ENCODE measurements at places on chromosomes 3 and 15.
A peak's percentile ranks its signal among the peaks of the same experiment; 100 is the strongest.

DNA sequence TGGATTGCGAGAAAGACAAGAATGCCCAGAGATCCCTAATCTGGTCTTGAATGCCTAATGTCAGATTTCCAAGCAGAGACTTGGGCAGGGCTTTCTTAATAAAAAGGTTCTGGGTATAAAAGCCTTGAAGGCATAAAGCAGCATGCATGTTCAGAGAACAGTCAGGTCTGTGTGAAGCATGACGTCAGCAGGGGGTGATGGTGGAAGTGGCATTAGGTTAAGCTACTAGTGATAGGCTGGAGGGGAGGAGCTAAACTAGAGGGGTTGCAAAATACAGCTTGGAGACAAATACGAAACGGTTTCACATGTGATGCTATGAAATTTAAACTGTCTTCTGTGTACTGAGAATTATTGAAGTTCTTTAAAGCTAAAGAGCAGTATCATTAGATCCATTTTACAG, 125.6 kb downstream of the VPS8 start:
- no peak for DNase-seq

DNA sequence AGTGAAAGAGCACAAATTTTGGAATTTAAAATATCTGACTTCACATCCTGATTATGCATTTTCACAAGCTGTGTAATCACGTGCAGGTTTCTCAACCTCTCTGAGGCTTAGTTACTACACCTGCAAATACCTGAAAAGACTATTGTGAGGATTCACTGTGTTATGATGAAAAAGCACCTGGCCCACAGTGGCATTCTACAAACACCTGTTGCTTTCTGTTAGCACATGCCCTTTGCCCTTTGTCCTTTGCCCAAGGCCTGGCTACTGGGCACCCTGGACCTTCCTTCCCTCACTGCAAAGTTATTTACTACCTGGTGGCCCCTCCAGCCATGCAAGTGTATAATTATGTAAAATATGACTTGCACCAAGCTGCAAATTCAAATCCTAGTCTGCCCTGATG, 227.5 kb downstream of the CADPS start:
- DNase-seq, result no peak

DNA sequence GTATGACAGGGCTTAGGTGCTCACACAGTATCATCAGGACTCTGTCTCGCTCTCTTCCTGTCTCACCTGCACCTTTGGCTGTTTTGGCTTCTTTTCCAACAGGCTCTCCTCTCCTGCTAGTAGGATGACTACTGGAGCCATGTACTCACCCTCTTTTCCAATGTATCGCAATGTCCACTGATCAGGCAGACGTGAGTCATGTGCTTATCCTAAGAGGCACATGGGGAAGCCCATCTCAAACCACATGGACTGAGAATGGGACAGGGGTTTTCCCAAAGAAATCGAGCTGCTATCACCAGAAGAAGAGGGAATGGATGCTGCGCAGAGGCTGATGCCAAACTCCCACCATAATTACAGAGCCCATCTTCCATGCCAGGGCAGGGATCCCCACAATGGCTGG, 180.6 kb downstream of the IL5RA start:
- no peak for DNase-seq

DNA sequence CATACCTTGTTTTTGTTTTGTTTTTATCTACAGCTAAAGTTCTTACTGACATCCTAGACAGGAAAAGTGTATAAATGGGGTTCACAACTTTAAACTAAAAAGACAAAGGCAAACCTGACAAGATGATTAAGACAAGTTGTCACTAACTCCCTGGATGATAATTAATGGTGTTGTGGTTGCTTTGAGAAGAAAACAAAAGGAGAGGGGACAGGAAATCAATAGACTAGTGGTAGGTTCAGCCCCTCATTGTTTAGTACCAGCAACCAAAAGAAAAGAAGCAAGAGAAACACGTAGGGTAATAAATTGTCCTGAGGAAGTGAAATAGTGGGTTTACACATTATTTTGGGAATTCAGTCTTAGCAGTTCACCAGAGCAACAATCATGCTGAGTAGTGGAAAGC, 78.8 kb downstream of the BFSP2 start:
- no peak for DNase-seq

- DNase-seq, result no peak
These were observed 79.2 kb upstream of the ABHD17C start for GRCh38 chr15:80615783-80616391.

GRCh38 chr3:101690972-101691371, 4.5 kb upstream of the RPL24 start:
- no peak for DNase-seq

GRCh38 chr3:148532326-148532725, 165.4 kb upstream of the AGTR1 start:
- DNase-seq, result no peak

DNA sequence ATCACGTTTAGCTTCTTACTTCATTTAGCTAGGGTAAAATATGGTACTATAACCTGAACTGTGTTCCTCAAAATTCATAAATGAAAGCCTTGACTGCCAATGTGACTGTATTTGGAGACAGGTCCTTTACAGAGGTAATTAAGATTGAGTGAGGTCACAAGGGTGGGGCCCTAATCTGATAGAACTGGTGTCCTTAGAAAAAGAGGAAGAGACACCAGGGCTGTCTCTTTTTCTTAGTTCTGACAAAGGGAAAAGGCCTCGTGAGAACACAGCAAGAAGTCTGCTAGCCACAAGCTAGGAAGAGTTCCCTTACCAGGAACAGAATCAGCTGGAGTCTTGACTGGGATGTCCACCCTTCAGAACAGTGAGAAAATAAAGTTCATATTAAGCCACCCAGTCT, 162.7 kb downstream of the GMNC start:
- no peak for DNase-seq

DNA sequence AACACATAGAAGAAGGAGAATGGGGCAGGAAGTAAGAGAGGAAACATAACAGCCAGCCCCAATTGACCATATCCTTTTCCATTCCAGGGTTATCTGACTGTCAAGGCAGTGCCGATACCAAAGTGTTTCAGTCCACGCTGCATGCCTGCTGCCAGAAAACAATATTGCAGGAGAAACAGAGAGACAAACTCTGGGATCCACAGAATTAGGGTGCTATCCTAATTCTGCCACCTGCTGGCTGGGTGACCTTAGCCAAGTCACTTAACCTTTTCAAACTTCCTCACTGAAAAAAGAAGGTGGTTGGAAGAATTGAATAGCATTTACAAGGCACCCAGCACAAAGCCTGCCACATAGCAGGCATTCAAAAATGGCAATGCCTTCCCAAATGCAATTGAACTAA, 32.0 kb downstream of the GLB1 start:
- DNase-seq, result peak; percentile 48

DNA sequence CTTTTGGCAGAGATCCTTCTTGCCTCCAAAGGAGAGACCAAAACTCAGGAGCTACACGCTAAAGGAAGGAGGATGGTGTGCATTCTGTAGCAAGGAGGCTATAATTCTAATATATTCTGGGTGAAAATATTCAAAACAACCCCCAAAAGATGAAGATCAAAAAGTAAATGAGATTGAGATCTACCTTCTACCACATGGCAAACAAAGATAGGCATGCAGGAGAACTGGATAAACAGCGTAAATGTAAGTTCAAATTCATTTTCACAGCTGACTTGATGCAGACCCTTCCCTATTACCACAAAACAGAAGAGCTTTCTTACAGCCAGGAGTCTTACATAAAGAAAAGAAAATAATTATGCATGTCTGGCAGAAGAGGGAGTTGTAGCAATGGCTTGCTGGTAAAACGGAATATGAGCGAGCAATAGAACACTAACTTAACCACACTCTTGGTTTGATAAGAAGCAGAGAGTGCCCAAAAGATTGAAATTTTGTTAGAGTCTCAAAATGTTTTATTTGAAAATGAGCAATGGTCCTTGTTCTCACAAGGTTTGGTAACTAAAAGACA, 272.7 kb downstream of the MECOM start:
- DNase-seq, result no peak

GRCh38 chr3:71881041-71881440, 96.1 kb upstream of the PROK2 start:
- DNase-seq, result no peak

- peak; percentile 23 for DNase-seq
These were observed 98.6 kb downstream of the FBLN2 start for GRCh38 chr3:13647298-13648059.

DNA sequence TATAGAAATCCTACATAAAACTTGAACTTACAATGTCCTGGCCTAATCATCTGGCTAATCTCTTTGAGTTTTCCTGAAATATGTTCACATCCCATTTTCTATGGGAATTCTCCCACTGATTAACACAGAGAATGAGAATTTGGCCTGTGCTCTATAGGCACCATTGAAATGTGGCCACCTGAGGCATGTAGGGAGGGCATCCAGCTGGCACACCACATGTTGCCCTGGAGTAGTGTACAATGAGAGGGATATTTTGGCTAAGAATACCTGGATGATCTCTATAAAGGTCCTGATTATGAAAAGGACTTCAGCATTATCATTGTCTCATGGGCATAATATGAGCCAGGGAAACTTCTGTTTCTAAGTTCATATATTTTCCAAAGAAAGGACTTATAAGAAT, 324.0 kb downstream of the ZBTB20 start:
- DNase-seq, result no peak

DNA sequence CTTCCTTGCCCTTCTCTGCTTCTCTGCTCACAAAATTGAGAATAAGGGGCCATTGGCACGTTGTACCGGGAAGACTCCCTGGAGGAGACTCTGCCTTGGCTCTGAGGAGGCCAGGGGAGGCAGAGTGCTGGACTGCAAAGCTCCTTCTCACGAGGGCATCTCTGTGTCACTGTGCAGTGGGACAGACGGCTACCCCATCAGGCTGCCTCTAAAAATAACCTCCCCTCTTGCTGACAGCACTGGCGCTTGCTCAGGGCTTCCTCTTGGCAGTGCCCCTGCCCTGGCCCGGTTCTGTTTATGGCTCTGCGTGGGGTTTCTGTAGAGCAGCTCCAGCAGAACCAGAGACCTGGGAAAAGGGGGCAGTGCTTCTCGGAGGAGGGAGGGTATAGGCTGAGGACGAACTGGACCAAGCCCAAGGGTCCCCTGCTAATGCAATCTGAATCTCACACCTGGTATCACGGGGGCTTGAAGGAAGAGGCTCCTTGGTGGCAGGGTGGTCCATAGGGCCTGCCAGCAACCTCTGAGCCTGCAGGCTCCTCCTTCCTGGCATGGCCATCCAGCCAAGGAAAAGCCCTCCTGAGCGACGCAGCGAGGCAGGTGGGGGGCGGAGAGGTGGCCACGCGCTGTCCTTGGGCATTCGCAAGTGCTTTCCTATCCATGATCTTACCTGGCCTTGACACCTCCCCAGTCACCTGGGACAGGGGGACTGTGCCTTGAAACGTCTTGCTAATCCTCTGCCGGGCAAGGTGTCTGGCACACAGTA, 63.3 kb upstream of the TLE3 start:
- no peak for DNase-seq

All from stimulated activated naive CD8-positive, alpha-beta T cell treated with anti-CD3 and anti-CD28 coated beads, Interleukin-15, Interleukin-2, amounts not matched to agents 100 U/mL and 50 U/mL, for 24 hours (primary cell).